ENCODE measurements at places on chromosomes 6 and 20.

DNA sequence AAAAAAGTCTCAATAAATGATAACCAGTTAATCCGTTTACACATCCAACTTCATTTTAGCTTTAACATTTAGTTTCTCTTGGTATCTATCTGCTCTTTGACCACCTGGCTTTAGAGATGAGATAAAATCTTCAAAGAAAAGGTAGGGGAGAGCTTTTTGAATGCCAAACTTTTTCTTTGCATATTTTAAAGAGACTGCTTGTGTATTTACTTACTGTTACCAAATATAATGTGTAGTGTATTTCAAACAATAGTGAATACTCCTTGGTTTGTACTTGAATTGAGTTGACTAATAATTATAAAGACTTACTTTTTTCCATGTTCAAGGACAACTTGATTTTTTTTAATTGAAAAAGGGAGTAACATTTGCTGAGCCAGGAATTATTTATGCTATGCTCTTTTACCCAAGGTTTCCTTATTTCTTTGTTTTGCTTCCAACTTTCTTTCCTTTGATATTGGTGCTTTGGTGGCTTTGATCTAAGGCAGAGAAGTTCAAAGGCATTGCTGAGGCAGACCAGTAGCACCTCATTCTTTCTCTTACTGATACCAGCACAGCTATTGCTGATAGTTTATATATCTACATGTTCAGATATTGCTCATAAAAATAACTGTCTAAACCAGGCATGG is 7.8 kb downstream of the CCDC170 start:
- DNase-seq, result no peak
- H3K36me3 ChIP-seq, result no peaks in the 10 kb centered on the region
- H3K4me3 ChIP-seq, result no peak overlapping the region
- no peaks in the 10 kb centered on the region for H3K4me1 ChIP-seq

DNA sequence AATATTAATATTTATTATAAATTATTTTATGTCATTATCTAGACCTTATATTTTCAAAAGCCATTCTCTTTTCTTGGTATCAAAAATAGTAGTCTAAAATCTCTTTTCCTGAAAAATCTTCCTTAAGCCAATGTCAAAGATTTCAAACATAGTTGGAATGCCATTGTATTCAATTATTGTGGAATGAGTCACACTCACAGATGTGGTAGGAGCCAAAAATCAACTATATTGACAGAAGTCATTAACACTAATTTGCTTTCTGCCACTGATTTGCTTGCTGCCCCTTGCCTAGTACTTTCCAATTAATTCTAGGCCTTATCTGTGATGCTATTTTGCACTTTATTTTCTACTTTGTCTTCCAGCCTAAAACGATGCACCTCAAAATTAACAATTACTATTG is 1326.3 kb upstream of the GJE1 start:
- no peaks in the 10 kb centered on the region for H3K4me1 ChIP-seq
- no peaks in the 10 kb centered on the region for H3K27me3 ChIP-seq
- H3K4me3 ChIP-seq, result no peak overlapping the region
- DNase-seq, result no peak
- no peaks in the 10 kb centered on the region for H3K36me3 ChIP-seq

DNA sequence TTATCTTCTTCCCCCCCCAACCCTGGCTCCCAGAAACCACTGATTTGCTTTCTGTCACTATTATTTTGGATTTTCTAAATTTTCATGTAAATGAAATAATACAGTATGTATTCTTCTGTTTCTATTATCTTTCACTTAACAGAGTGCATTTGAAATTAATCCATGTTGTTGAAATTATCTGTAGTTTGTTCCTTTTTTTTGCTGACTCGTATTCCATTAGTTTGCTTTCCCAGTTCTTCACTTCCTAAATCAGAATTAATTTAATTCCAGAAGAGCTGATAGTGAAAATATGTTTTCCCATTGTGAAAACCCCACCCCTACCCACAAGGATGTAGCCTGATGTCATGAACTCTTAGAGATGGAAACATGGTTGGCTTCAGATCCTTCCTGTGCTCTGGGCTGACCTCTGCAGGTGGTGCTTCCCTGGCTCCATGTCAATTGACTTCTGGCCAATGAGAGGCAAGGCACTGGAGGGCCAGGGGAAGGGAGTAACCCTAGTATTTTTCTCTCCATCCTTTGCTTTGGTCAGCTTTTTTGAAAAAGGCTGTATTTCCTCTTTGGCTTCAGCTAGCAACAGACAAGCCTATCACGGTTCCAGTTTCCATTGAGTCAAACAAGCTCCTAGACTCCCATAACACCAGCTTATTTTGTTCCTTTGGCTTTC is 244.4 kb upstream of the HSF2 start:
- no peaks in the 10 kb centered on the region for H3K36me3 ChIP-seq
- H3K27me3 ChIP-seq, result no peaks in the 10 kb centered on the region
- no peaks in the 10 kb centered on the region for H3K4me1 ChIP-seq
- H3K27ac ChIP-seq, result no peak overlapping the region
- H3K4me3 ChIP-seq, result no peak overlapping the region

- no peaks in the 10 kb centered on the region for H3K27me3 ChIP-seq
- H3K36me3 ChIP-seq, result no peaks in the 10 kb centered on the region
- no peaks in the 10 kb centered on the region for H3K4me1 ChIP-seq
- H3K4me3 ChIP-seq, result no peak overlapping the region
- no peak for DNase-seq
- no peak overlapping the region for H3K27ac ChIP-seq
Observed at GRCh38 chr20:11540558-11540957, 377.1 kb upstream of the BTBD3 start.

DNA sequence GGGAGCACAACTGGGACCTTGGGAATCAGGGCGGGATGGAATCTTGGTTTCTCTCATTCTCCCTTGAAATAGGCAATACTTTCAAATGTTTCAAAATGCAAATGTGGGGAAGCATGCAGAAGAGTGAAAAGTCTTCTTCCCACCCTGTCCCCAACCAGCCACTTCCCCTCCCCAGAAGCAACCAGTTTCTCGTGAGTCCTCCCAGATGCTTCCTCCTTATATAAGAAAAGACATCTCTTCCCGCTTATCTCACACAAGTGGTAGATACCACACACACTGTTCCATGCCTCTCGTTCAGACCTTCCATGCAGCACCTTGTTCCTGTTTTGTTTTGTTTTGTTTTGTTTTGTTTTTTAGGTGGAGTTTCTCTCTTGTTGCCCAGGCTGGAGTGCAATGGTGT is 25.1 kb downstream of the HCK start:
- no peak for DNase-seq
- peaks cover 9% of the 10 kb centered on the region for H3K36me3 ChIP-seq
- H3K4me3 ChIP-seq, result no peak overlapping the region
- no peaks in the 10 kb centered on the region for H3K4me1 ChIP-seq
- peaks cover 4% of the 10 kb centered on the region for H3K27me3 ChIP-seq
- H3K27ac ChIP-seq, result no peak overlapping the region

Measured in glutamatergic neuron (in vitro differentiated cells).